ENCODE measurements at places on chromosomes 7 and 10. TPM values are rescaled to one million over a fixed set of nuclear protein-coding genes. Genes with fewer than 3 reads are reported as not detected.

DNA sequence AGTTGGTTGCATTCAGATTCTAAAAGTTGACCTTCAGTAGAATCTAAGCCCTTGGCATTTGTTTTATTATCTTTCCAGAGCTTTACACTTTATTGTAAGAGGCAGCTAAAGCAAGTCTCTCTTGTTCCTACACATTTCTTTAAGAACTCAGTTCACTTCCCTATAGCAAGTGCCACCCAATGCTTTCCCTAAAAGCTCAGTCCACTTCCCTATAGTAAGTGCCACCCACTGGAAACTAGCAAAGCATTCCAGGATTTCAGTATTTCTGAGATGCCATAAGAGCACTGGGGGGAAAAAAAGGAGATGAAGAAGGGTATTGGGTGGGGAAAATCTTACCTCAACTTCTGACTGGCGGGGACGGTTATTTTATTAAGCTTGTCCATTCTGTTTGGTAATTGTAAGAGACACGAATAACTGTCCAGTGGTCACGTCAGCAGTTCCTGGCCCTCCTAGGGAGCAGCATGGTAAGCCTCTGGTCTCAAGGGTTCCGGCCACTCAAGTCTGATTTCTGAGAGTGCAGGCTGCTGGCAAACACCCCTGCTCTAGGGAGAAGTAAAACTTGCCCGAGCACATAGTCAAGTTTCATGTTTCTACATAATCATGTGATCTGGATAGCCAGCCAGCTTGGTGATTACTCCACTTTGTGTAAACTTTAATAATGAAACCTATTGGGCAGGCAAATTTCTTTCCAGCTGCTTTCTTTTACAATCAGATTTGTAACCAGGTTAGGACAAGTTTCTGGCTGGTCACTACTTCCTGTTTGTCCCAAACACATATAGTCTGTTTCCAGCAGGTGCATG, at the start of gene BLNK:
Gene BLNK (minus strand): TSS at position 554 of the 800 bp plus-strand sequence. CDS start 171 bp downstream, at position 383.
- no peak for DNase-seq

- DNase-seq: peak; percentile 92
Observed at GRCh38 chr7:154744256-154744860, 258.6 kb downstream of the PAXIP1 start.

Gene RTKN2
- 9.5 TPM for total RNA-seq

DNA sequence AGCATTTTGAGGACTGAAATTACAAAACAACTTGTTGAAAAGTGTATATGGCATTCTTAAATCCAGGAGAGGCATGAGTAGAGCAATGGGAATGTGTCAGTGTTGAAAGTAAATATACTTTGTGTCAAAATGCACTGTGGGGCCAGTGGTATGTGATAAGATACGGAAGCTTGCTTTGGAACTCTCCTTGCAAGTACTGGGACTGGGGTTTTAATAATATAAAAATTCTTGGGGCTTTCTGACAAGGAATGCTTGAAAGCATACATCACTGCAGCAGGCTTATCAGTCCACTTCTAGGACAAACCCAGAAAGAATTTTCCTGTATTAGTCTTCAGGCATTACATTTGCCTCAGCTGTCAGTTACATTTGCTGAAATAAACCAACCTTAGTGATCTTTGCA, 472.8 kb upstream of the FZD8 start:
- DNase-seq: no peak

DNA sequence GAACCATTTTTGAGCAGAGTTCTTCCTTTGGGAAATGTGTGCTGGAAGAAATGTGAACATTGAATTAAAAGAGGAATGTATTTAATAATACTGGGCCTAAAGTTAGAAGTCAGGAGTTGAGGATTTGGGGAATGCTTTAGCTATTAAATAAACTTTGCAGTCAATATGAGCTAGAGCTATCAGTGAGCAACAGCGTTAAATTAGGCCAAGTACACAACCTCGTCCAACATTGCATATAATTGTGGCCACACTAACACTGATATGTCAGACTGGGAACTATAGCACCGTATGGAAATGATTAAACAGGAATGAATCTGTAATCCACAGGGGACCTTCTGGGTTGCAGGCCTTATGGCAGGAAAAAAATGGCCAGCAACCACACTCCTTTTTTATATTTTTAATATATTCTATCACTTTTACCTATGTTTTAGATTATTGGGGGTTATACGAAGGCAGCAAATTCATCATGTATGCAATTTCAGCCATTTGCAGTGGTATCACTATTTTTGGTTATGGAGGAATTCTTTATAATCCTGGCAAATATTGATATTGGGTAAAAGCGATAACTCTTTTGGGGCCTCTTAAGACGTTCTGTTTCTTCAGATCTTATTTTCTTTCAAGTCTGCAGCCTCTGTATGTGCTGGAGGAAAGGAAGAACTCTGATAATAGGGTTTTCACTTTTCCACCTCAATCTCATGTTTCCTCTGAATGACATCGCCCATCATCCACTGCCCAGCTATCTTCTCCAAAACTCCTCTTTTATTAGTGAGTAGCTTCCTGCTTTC, 236.3 kb upstream of the PLXDC2 start:
- DNase-seq: no peak

- no peak for DNase-seq
Observed at GRCh38 chr10:17712717-17713471, 39.1 kb upstream of the TMEM236 start.

Gene TRIM73
- 1.4 TPM for total RNA-seq

Gene GIMAP1
- not detected for total RNA-seq
